Anterior cingulate cortex (tissue), 58 donors: ENCODE measurements at places on chromosomes 7 and 10.

GRCh38 chr7:66930341-66930740 is 9.3 kb downstream of the TMEM248 start:
- DNase-seq, result no peak

- no peak for DNase-seq
Measured at GRCh38 chr7:8773518-8773917, 340.1 kb downstream of the NXPH1 start.

GRCh38 chr7:17434841-17435692 is 136.6 kb downstream of the AHR start:
- no peak for DNase-seq

DNA sequence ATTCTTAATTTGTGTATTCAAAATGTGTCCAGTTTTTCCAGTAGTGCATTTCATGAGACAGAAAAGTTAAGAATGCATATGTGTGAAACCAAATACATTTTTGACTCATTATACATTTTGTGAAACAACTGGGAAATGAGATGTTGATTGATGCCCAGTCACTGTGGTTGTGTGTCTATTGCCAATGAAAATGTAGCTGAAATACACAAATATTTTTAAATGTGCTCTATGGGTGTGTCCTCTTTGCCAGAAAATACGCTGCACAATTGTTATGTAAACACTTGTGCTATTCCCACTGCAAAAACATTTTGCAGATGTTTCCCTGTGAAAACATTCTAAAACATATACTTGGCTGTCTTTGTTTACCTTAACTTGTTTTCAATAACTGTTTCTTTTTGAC is 395.2 kb downstream of the TFEC start:
- DNase-seq, result no peak

- DNase-seq, result no peak
Measured at GRCh38 chr7:131111081-131111576, 216.5 kb upstream of the MKLN1 start.

- DNase-seq, result no peak
Measured at GRCh38 chr7:100886936-100887515, 2.5 kb downstream of the UFSP1 start.
